ENCODE measurements at places on chromosomes 5 and 9.
A peak's percentile ranks its signal among the peaks of the same experiment; 100 is the strongest.

GRCh38 chr5:171898879-171899278 is 107.6 kb downstream of the FBXW11 start:
- DNase-seq, result no peak

GRCh38 chr5:174775081-174775480 is 50.7 kb downstream of the MSX2 start:
- no peak for DNase-seq

DNA sequence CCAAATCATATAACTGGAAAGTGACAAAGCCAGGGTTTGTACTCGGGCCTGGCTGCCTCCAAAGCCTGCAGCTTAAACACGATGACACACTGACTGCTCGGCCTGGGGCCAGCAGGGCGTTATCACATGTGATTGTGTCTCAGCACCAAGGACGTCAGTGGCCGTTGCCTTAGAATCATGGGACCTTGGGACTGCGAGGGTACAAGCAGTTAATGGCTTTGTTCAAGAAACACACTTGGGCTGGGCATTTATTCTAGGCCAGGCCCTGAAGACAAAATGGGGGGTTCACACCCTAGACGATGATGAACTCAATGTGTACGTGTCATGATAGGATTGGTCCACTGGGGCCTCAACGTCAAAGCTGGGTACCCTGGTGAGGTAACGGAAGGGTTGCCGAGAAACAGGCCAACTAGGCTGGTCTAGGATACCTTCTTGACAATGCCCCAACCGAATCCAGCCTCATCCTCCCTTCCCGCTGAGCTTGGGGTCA is 13.0 kb downstream of the SH3PXD2B start:
- DNase-seq, result no peak

DNA sequence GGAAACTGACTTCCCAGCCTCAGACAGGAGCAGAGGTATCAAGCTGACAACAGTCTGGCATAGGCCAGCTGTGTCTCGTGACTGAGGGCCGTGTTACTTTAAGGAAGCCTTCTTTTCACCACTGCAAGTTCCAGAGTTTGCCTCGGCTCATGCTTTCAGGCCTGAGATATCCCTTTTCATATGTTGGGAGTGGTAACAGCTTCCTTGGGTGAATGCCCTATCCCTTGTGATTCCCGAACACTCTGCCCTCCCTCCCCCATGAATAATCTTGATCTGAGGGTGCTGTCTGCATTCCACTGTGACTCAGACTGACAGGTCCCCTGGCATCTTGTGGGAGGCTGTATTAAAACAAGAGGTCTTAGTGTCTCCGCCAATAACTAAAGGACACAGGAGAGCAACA is 49.7 kb upstream of the ARL15 start:
- no peak for DNase-seq

DNA sequence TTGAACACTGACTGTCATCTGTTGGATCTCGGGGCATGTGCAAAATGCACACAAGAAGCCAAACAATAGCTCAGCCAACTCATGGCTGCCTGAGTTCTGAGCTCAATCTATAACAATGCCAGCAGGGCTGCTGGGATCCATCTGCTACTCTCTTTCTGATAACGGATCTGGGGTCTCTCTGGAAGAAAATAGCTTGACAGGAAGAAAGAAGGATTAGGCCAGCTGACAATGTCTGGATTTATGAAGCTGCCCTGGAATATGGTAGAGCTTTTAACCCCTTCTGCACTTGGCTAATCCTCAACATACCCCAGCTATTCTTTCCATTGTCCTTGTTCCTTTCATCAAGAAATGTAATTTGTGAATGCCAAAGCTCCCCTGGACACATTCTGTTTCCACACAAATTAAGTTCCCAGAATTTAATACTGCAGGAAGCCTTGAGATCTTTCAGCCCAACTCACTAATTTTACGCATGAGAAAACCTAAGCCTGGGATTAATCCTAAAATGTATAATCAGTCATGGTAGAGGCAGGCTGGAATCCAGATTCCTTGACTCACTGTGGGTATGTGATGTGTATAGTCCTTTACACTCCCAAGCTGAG is 62.7 kb upstream of the PCA3 start:
- DNase-seq, result no peak

DNA sequence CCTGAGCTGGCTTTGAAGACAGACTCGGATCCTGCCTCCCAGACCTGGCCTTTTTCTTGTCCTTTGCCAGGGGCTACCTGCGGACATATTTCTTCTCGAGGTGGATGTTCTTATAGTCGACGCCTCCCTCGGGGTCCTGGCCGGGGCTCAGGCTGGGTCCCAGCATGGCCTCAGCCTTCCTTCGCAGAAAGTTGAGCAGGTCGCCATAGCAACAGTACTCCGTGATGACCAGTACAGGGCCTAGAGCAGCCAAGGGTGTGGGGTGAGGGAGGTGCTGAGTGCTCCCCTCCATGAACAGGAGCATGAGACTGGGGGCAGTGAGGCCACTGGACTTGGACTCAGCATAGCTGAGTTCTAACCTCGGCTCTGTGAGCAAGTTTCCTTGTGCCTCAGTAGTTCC is 26.7 kb downstream of the CSF1R start:
- no peak for DNase-seq

DNA sequence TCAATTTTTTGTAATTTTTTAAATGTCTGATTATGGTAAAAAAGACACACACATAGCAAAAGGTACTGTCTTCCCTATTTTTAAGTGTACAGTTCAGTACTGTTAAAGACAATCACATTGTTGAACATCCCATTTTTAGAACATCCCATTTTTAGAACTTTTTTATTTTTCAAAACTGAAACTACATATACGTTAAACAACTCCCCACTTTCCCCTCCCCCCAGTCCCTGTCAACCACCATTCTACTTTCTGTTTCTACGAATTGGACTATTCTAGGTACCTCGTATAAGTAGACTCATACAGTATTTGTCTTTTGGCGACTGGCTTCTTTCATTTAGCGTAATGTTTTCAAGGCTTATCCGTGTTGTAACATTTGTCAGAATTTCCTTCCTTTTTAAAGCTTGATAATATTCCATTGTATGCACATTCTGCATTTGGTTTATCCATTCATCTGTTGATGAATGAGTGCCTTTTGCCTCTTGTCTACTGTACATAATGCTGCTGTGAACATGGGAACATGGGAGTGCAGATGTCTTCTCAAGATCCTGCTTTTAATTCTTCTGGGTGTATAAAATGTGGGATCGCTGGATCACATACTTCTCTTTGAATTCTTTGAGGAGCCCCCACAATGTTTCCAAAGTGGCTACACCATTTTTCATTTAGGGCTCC is 154.0 kb downstream of the PIK3R1 start:
- peak; percentile 32 for DNase-seq

GRCh38 chr9:38644601-38645000 is 24.2 kb upstream of the ANKRD18A start:
- no peak for DNase-seq
